ENCODE measurements at places on chromosomes 3 and 15. TPM values are rescaled to one million over a fixed set of nuclear protein-coding genes. Genes with fewer than 3 reads are reported as not detected.

- H3K4me3 ChIP-seq, result no peak overlapping the region
- no peaks in the 10 kb centered on the region for H3K27me3 ChIP-seq
- H3K36me3 ChIP-seq, result peaks cover 4% of the 10 kb centered on the region
- peaks cover 97% of the 10 kb centered on the region for H3K4me1 ChIP-seq
- DNase-seq, result no peak
Measured at GRCh38 chr15:65091946-65092770, 15.6 kb downstream of the KBTBD13 start.

DNA sequence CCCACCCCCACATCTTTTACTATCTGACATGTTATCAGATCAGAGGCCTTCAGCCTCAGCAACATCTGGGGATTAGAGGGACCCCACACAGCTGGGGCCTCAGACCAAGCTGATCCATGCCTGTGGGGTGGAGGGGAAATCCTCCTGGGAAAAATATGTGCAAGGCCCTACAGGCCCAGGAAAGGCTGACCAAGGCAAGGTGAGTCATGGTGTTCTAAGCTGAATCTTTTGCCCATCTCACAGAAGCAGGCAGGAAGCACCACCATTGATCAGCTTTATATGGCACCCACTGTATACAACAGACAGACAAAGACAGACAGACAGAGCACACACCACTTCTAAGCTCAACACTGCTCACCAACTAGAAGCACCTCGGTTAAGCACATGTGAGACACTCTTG is 12.4 kb upstream of the PARP6 start:
- peaks cover 6% of the 10 kb centered on the region for H3K36me3 ChIP-seq
- H3K27me3 ChIP-seq, result no peaks in the 10 kb centered on the region
- no peak for DNase-seq
- no peaks in the 10 kb centered on the region for H3K4me1 ChIP-seq
- H3K4me3 ChIP-seq, result no peak overlapping the region
- H3K27ac ChIP-seq, result no peak overlapping the region

DNA sequence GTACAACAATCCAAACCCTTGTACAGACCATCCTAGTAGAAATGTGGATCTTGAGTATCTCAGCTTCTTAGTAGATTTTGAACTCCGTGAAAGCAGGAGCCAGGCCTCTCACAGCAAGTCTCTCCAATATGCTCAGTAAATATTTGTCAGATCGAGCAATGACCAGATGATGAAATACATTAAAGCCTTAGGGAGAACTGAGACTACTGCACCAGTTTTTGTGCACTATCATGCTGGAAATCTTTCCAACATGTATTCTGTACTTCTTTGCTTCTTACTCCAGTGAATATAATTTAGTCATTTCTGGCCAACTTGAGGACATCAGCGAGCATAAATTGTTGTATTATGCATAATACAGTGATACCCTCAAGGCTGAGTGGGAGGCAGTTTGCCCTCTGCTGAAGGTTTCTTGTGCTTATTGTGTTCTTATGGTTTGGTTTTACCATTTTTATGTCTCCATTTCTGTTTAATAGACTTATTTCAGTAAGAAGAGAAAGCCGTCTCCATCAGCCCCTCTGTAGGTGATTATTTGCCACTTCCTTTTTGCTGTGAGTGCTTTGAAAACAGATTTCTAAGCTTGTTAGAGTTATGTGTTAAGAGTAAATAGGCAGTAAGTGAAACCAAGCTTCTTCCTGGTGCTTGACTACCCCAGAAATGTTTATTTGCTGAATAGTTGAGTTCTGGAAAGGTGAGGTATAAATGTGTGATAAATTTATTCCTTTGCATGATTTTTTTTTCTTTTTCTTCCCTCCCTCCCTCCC is 147.1 kb downstream of the PGPEP1L start:
- H3K4me1 ChIP-seq, result peaks cover 75% of the 10 kb centered on the region
- H3K4me3 ChIP-seq, result no peak overlapping the region
- H3K36me3 ChIP-seq, result no peaks in the 10 kb centered on the region
- no peaks in the 10 kb centered on the region for H3K27me3 ChIP-seq

DNA sequence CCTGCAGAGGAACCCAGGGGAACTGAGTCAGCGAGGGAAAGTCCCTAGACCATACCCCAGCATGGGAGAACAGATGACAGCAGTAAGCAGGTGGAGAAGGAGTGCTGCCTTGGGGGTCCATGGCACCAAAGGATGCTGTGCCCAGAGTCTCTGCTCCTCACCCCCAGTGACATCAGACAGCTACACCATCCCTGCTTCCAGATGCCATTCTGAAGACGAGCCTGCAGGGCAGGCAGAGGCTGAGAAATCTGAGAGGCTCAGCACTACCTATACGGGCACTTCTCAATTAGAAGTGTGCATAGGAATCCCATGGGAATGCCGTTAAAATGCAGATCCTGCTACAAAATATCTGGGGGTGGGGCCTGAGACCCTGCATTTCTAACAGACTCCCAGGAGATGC is 211.3 kb upstream of the NSMCE3 start:
- no peak for DNase-seq
- no peak overlapping the region for H3K27ac ChIP-seq
- no peaks in the 10 kb centered on the region for H3K27me3 ChIP-seq
- no peaks in the 10 kb centered on the region for H3K36me3 ChIP-seq

DNA sequence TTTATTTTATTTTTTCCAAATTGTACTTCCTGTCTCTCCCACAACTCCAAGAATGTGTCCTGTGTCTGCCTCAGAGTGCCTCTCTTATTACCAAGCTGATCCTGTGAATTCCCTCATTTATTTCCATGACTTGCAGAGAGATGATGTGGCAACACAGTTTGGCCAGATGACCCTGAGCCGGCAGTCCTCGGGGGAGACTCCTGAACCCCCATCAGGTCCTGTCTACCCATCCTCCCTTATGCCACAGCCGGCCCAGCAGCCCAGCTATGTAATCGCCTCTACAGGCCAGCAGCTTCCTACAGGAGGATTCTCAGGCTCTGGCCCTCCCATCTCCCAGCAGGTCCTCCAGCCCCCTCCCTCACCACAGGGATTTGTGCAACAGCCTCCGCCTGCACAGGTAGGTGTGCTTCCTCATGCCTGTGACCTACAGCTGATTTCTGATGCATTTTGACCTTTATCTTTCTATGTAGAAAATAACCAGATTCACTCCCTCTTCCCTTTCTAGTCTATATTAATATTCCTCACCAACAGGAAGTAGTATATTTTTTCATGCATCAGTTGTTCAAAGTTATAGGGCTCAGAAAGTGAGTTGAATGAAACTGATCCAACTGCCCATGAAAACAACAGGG is 100.0 kb downstream of the ARPP21 start:
- no peaks in the 10 kb centered on the region for H3K4me1 ChIP-seq
- H3K27ac ChIP-seq, result no peak overlapping the region
- H3K36me3 ChIP-seq, result no peaks in the 10 kb centered on the region

DNA sequence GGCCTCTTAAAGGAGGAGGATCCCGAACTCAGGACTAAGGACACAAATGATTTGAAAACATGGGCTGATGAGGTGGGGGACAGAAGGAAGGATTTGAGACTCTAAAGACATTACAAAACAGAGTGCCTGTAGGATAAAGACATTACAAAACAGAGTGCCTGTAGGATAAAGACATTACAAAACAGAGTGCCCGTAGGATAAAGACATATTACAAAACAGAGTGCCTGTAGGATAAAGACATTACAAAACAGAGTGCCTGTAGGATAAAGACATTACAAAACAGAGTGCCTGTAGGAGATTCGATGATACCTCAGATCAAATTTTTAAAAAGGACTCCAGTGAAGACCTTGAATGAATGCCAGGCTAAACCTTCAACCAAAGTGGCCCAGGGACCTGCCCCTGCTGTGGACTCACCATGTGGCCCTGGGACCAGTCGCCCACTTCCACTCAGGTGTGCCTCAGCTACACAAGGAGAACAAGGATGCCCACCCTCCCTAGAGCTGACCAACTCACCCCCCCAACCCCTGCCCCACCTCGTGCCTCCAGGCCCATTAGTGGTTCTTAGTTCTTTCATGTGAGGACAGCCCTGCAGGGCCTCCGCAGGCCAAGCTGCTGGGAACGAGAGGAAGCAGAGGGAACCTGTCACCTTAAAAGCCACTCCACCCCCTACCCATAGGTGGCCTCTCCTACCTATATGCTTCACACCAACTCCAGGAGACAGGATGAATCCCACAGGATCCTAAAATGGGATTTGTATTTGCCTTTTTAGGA is 59.8 kb downstream of the SH3BP5 start:
- no peak overlapping the region for H3K4me3 ChIP-seq
- H3K27me3 ChIP-seq, result no peaks in the 10 kb centered on the region
- no peak for DNase-seq
- H3K4me1 ChIP-seq, result peaks cover 28% of the 10 kb centered on the region

DNA sequence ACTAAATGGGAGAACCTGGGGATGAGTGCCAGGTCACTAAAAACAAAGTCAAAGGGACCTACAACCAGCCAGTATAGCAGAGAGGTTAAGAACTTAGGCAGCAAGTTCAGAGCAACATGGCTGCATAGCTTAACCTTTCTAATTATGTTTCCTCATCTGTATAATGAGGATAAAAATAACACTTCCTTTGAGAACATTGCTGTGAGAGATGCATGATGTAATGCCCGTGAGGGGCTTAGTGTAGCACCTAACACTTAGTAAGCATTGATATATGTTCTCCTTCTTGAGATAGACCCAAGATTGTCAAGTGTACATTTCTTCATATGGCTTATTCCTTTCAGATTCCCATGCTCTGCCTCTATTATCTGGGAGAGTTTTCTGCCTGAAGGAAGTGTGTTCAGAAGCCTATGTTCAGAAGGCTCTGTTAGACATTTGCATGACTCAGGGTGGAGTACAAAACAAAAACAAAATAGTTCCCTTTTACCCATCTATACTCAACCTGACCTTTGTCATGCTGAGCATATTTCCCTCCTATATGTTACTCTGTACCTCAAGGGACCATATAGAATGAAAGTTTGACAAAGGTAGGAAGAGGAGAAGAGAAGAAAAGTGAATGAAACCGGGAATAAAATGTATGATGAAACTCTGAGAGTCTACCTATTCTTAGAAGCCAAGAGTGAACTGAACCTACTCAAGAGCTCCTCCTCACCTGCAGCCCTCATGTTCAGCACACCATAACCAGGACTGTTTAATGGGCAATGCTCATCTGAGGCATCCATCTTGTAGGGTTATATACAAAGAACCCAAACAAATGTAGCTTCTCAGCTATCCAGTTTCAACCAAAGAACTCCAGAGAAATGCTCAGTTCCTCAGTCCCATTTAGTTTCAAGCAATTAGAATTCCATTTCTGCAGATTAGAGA is 70.7 kb upstream of the KCNMB2 start:
- H3K27me3 ChIP-seq, result no peaks in the 10 kb centered on the region
- H3K27ac ChIP-seq, result no peak overlapping the region
- no peak for DNase-seq

GRCh38 chr15:41605566-41605965 is 46.6 kb downstream of the TYRO3 start:
- no peak for DNase-seq
- no peaks in the 10 kb centered on the region for H3K27me3 ChIP-seq
- H3K27ac ChIP-seq, result no peak overlapping the region
- H3K4me3 ChIP-seq, result no peak overlapping the region
- peaks cover 13% of the 10 kb centered on the region for H3K4me1 ChIP-seq
- H3K36me3 ChIP-seq, result no peaks in the 10 kb centered on the region

- peak overlapping the region; percentile 34 for H3K27ac ChIP-seq
- no peaks in the 10 kb centered on the region for H3K36me3 ChIP-seq
- no peak for DNase-seq
- peaks cover 12% of the 10 kb centered on the region for H3K4me1 ChIP-seq
Measured at GRCh38 chr3:14822670-14823390, 4.1 kb downstream of the FGD5 start.

DNA sequence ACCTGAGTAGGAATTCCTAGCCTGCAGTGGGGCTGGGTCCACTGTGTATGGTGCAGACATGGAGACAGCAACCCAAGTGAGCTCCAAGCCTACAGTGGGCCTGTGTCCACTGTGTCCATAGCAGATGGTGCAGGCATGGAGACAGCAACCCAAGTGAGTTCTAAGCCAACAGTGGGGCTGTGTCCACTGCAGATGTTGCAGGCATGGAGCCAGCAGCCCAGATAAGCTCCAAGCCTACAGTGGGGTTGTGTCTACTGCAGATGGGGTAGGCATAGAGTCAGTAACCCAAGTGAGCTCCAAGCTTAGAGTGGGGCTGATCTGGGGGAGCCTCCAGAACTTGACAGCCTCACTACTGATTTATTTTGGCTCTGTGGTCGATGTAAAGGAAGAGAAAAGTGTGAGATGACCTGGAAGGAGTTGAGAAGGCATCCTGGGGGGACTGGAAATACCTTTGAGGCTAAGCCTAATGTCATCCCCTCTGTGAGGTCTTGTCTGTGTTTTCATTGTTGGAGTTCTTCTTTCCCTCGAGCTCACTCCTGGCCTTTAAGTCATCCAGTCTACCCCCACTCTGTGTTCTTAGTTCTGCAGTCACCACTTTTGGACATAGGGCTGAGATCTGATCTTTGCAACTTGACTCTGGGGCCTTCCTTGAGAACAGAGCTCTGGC is 22.4 kb upstream of the IL16 start:
- peaks cover 2% of the 10 kb centered on the region for H3K27me3 ChIP-seq
- no peak overlapping the region for H3K4me3 ChIP-seq
- peaks cover 15% of the 10 kb centered on the region for H3K4me1 ChIP-seq

DNA sequence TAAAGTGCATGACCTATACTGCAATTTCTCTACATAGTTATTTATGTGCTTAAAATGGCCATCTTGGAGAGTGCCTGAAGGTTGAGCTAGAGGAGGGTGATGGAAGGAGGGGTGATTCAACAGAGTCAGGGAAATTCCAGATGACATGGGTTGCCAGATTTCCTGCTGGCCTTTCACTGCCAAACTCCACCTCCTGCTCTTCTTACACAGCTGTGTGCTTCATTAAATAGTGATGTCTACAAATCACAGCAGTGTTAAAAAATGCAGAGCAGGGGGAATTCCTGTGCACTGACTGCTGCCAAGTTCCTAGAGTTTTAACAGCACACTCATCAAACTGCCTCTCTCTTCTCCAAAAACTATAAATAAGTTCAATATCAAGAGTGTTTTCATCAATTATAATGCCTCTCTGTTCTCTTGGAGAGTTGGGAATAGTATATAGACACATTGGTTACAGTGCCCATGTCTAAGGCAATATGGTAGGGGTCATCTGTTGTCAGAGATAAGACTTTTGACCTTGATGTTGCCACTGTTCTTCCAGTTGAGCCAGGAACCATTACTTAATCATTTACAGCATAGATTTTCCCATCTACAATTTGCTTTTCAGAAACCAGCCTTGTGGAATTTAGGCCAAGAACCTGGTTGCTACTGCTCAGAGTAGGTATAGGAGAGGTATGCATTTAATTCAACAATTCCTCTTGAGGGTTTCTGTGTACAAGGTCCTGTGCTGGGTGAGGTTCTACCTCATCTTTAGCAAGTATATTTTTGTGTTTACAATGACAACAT is 79.6 kb downstream of the TP63 start:
- H3K4me1 ChIP-seq, result peaks cover 12% of the 10 kb centered on the region
- H3K4me3 ChIP-seq, result no peak overlapping the region
- H3K27me3 ChIP-seq, result no peaks in the 10 kb centered on the region
- H3K36me3 ChIP-seq, result no peaks in the 10 kb centered on the region
- H3K27ac ChIP-seq, result no peak overlapping the region
- DNase-seq, result no peak

- no peak overlapping the region for H3K27ac ChIP-seq
- H3K27me3 ChIP-seq, result no peaks in the 10 kb centered on the region
- peaks cover 3% of the 10 kb centered on the region for H3K4me1 ChIP-seq
- DNase-seq, result no peak
- no peaks in the 10 kb centered on the region for H3K36me3 ChIP-seq
Measured at GRCh38 chr3:160130071-160130470, 95.2 kb upstream of the C3orf80 start.

The FSTL1 gene
- total RNA-seq, result 691 TPM

The CLCN2 gene
- total RNA-seq, result 3.4 TPM

The CDHR4 gene
- total RNA-seq, result not detected

The GP9 gene
- not detected for total RNA-seq

The FBXL2 gene
- 6.3 TPM for total RNA-seq

The MUSTN1 gene
- 17.7 TPM for total RNA-seq

All from esophagus muscularis mucosa (tissue), 4 donors.